ENCODE measurements at places on chromosomes 11 and 22.

DNA sequence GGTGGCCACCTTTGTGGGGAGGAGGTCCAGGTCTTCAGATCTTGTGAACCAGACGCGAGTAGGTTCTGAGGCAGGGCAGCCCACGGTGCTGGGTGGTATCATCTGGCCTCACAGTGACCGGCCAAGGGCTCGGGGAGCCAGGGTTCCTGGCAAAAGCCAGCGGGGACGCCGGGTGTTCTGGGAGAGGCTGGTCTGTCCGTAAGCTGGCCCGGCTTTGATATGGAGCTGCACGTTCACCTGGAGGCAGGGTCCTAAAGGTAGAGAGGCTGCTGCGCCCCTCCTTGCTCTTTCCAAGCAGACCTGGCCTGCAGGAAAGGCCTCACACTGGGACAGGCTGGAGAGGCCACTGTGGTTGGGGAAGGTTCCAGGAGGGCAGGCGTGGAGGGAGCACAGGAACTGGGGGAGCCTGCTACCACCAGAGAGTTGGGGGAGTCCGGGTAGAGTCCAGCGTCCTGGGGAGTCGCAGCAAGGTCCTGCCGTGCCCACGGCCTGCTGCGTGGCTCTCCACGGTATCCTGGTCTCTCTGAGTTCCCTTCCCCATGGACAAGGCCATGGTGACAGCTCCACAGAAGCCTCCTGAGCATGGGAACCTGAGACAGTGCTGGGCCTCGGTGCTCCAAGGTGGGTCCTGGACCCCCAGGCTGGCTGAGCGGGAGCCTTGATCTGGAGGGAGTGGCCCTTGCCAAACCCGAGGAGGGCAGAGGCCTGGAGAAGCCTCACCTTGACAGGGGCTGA is 452.4 kb upstream of the B3GAT1 start:
- no peak for DNase-seq

DNA sequence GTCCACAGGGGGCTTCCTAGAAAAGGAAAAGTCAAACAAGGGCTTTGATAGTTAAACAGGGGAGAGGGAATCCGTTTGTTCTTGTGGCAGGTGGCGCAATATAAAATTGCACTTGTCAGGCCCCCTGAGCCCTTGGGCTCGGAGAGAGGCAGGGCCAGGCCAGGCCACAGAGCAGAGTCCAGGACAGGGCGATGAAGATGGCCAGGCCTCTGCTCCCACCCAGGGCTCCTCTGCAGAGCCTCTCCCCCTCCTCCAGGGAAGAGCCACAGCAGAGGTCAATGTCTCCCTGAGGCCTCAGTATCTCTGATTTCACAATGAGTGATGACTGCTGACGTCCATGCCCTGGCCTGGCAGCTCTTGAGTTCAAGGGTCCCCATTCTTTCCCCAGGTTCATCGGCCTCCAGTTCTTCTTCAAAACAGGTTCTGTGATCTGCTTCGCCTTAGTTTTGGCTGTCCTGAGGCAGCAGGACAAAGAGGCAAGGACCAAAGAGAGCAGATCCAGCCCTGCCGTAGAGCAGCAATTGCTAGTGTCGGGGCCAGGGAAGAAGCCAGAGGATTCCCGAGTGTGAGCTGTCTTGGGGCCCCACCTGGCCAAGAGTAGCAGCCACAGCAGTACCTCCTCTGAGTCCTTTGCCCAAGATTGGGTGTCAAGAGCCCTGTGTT is 36.4 kb upstream of the TPBGL start:
- no peak for DNase-seq

- DNase-seq = no peak
Measured at GRCh38 chr11:129933891-129934290, 38.5 kb upstream of the NFRKB start.

GRCh38 chr11:5004424-5005274 is 10.0 kb downstream of the OR51L1 start:
- peak; percentile 38 for DNase-seq

- no peak for DNase-seq
Measured at GRCh38 chr11:1916986-1917522, 2.4 kb upstream of the TNNT3 start.

DNA sequence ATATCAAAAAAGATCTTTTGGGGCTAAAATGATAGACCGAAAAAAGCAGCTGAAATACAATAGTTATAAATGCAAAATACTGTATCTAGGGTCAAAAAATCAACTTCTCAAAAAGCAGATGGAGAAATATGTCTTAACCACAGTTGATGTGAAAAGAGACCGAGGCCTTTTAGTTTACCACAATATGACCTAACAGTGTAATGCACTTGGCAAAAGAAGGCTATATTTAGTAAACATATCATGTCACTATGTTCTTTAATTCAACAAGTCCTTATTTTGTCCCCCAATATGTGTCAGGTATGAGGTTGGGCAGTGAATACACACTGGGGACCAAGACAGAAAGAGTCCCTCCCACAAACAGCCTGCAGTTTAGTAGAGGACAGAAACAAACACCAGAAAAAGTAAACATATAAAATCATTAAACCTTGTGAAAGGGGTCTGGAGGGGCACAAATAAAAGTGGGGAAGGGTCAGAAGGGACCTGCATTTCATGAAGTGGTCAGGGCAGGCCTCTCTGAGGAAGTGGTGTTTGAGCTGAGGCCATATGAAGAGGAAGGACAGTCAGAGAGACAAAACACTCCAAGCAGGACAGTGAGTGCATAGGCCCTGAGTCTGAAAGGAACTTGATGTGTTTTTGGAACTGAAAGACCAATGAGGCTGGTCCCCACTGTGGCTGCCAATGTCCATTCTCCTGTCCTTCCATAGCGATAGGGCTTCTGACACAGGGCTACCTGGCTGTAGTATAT is 53.4 kb downstream of the LIF start:
- no peak for DNase-seq

DNA sequence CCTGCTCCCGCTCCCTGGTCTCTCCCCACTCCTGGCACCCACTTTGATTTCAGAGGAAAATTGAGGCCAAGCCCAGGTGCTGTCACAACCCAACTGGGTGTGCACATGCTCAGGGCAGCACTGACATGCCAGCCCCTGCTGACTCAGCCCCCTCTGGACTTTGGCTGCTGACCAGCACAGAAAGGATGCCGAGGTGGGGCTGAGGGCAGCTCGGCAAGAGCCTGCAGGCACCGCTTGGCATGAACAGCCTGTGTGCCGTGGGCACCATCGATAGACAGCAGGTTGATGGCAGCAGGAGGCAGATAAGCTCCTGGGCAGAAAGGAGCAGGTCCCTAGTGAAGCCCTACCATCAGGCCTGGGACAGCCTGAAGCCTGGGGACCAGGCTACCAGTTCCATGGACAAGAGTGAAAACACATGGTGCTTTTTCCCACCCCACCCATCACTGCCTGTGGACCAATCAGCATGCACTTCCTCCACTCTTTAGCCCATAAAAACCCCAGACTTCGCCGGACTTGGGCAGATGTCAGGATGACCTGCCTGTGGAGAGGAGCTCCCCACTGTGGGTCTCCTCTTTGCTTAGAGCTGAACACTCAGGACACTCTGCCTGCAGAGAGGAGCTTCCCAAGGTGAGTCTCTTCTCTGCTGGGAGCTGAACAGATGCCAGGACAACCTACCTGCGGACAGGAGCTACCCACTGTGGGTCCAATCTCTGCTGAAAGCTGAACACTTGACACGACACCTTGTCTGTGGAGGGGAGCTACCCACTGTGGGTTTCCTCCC is 832.3 kb downstream of the DLG2 start:
- no peak for DNase-seq

DNA sequence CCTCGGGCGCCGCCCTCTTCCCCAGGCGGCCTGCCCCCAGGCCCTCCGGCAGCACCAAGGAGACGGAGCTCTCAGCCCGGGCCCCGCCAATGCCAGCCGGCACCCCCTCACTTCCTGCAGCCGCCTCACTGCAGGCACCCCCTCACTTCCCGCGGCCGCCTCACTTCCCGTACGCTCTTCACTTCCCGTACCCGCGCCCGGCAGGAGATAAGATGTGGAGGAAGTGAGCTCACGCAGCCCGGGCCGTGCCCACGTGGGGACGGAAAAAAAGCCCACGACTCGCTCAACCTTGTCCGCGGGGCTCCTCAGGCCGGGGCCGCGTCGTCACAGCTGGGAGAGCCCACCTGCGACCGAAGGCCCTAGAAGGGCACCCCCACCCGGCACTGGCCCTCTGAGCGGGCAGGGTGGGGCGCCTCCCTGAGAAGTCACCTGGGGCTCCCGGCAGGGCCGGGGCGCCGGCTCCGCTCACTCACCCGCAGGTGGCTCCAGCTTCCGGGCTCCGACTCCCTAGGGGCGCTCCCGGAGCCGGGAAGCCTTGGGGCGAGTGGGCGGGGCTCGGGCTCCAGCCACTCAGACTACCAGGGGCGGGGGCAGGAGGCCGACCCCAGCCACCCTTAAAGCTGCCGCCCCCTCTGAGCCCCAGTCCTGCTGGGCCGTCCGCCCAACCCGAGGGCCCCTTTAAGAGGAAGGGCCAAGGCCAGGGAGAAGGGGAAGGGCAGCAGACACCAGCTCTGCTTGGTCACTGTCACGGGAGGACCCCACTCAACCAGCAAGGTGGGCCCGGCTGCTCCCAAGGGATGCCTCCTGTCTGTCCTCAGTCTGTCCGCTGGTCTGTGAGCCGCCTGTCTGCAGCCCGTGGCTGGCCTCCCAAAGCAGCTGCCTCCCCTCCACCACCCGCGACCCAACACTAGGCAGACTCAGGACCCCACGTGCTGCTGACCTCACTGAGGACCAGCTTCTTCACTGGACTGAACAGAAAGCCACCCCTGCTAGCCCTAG is 31.4 kb downstream of the PISD start:
- DNase-seq = peak; percentile 57

- DNase-seq = no peak
Measured at GRCh38 chr11:121372671-121373429, 79.3 kb upstream of the SORL1 start.

DNA sequence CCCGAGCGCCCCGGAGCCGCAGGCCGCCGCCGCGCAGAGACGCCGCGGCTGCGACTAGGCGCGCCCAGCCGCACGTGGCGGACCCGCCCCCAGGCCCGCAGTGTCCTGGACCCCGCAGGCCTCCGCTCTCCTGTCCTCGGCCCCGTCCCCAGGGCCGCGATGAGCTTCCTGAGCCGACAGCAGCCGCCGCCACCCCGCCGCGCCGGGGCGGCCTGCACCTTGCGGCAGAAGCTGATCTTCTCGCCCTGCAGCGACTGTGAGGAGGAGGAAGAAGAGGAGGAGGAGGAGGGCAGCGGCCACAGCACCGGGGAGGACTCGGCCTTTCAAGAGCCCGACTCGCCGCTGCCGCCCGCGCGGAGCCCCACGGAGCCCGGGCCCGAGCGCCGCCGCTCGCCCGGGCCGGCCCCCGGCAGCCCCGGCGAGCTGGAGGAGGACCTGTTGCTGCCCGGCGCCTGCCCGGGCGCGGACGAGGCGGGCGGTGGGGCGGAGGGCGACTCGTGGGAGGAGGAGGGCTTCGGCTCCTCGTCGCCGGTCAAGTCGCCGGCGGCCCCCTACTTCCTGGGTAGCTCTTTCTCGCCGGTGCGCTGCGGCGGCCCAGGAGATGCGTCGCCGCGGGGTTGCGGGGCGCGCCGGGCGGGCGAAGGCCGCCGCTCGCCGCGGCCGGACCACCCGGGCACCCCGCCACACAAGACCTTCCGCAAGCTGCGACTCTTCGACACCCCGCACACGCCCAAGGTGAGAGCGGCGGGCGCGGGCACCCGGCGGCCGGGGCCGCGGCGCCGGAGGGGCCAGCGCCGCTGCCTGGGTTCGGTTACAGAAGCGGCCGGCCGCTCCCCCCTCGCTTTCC is 528 bp downstream of the WEE1 start:
- DNase-seq = no peak
